ENCODE measurements at places on chromosomes 11 and 22.

DNA sequence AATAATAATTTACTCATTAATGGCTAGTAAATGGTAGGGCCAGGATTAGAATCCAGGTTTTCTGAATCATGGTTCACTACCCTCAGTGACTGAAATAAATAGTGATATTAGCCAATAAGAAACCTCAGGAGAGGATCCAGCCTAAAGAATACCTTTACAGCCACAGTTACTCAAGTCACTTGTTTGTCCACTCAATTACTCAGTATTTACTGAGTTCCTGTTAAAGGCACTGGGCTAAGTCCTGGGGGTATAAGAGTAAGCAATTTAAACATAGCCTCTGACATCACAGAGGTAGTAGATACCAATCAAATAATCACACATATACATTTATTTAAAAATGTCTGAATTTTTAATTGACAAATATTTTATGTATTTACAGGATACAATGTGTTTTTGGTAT is 56.8 kb upstream of the GAB2 start:
- DNase-seq = no peak

GRCh38 chr11:18765554-18765953 is 26.0 kb downstream of the PTPN5 start:
- no peak for DNase-seq

DNA sequence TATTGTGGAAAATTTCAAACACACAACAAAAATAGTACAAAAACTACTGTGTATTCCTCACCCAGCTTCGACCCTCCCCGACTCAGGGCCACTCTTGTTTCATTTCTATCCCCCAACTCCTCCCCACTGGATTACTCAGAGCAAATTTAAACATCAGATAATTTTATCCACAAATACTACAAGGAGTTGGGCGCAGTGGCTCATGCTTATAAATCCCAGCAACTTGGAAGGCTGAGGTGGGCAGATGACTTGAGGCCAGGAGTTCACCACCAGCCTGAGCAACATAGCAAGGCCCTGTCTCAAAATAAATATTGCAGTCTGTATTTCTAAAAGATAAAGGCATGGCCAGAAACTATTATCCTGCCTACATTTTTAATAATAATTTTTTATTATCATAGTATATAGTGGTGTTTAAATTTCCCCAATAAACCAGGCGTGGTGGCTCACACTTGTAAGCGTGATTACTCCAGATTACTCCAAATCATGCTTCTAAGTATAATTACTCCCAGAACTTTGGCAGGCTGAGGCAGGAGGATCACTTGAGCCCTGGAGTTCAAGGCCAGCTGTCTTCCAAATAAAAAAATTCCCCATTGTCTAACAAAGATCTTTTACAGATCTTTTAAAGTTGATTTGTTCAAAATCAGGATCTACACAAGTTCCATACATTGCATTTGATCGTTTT is 39.8 kb downstream of the LRRC32 start:
- no peak for DNase-seq

DNA sequence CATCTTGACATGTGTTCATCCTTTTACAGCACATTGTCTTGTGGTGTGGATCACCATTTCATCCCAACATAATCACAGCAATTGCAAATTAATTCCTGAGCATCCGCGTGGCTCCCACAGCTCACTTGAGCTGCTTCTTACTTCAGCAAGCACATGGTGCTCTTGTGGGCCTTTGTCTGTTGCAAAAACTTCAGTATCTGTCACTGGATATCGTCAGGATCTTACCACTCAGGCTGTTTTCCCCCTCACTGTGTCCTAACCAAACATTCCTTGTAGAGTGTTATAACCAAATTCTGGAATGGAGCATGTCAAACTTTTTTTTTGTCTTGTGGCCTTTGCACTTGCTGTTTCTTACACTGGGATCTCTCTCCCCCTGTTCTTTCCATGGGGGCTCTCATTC is 683.1 kb upstream of the ARHGAP42 start:
- DNase-seq = no peak

DNA sequence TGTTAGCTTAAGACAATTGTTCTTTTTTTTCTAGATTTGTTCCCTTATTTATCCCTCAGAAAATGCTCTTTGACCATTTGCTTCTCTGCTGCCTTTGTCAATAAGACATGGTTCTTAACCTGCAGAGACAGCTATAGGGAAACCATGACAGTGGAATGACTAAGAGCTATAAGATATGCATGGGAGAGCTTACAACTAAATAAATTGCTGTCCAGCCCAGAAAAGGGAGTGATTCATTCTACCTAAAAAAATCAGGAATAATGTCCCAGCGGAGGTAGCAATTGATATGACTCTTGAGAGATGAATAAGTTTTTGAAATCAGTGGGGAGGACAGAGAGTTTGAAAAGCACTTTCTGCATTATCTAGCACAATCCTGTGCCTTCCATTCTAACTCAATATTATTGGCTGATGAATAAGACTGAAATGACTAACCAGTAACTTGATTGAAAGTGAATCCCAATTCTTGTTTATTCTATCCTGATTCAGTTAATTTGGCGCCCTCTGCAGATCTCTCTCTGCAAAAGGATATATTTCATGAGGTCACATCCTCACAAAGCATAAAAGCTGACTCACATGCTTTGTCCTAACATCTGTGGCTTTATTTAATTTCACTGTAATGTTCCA is 680.5 kb upstream of the API5 start:
- DNase-seq = no peak
